Endodermal cell (in vitro differentiated cells): ENCODE measurements at places on chromosomes 7 and 10.

- no peak overlapping the region for H3K27ac ChIP-seq
- no peaks in the 10 kb centered on the region for H3K27me3 ChIP-seq
- no peak overlapping the region for H3K4me3 ChIP-seq
- H3K36me3 ChIP-seq = no peaks in the 10 kb centered on the region
- DNase-seq = peak; percentile 56
- H3K4me1 ChIP-seq = no peaks in the 10 kb centered on the region
Observed at GRCh38 chr7:3897430-3898372, 596.6 kb downstream of the SDK1 start.

DNA sequence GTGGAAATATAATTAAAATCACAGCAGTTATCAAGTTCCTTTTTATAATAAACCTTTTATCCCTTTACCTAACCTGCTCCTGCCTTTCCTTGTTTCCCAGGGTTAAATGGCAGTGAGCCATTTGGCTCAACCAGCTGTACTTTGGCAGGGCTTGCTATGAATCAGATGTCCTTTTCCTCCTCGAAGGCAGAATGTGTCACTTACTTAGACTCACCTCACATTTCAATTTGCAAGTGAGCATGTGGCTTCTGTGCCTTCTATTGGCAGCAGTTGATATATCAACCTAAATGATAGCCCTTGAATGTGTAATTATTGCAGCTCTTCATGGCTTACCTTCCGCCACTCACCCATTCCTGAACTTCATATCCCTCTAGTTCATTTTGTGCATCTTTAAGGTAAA, 301.7 kb downstream of the CSTF2T start:
- no peak for DNase-seq
- no peaks in the 10 kb centered on the region for H3K4me1 ChIP-seq
- no peaks in the 10 kb centered on the region for H3K27me3 ChIP-seq
- no peak overlapping the region for H3K4me3 ChIP-seq

DNA sequence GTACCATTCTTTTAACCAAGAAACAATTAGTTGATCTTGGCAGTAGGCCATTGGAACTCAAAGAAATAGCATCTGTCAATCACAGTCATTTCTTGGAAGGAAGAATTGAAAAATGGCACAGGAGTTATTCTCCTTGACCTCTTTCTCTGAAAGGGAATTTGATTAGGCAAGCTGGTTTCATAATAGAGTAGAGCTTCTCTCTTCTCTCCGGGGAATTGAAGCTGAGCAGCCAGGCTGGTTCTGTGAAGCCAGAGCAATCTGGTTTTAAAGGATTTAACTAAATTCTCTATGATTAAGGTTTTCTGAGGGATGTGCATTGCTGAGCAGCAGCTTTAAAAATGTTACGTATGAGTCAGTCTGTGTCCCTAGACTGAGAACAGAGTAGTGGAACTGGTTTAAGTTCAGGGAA, 70.2 kb downstream of the AHCYL2 start:
- H3K36me3 ChIP-seq = no peaks in the 10 kb centered on the region
- DNase-seq = no peak
- H3K27ac ChIP-seq = no peak overlapping the region
- H3K4me3 ChIP-seq = no peak overlapping the region

DNA sequence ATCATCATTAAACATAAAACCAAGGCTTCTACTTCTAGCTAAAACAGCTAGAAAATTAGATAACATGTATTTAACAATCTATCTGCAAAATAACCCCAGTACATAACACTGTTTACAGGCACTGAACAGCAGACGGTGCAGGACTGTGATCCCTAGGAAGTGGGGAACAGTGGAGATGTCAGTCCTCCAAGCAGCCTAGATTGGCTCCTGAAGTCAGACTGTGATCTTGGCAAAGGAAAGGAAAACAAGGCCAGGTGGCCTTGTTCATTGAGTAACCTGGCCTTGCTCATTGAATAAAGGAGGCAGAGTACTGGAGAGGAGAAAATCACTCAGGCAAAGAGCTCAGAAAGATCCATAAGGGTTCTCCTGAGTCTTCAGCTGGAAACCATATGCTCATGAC, 77.7 kb upstream of the DIP2C start:
- no peak overlapping the region for H3K4me3 ChIP-seq
- no peak for DNase-seq
- no peaks in the 10 kb centered on the region for H3K4me1 ChIP-seq

DNA sequence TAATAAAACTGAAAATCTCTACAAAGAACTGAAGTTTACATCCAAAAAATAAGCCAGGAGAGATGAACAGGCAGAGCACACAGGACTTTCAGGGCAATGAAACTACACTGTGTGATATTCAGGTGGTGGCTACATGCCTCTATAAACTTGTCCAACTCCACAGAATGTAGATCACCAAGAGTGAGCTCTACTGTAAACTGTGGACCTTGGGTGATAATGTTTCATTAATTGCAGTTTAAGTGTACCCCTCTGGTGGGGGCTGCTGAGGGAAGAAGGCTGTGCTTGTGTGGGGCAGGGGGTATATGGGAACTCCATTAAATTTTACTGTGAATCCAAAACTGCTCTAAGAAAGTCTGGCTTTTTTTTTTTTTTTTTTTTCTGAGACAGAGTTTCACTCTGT, 22.7 kb downstream of the YWHAG start:
- DNase-seq = no peak
- H3K4me3 ChIP-seq = no peak overlapping the region
- peaks cover 82% of the 10 kb centered on the region for H3K36me3 ChIP-seq
- no peaks in the 10 kb centered on the region for H3K27me3 ChIP-seq
- peaks cover 3% of the 10 kb centered on the region for H3K4me1 ChIP-seq
- no peak overlapping the region for H3K27ac ChIP-seq
